Stimulated activated CD4-positive, alpha-beta T cell treated with anti-CD3 and anti-CD28 coated beads, Interleukin-4, amount 100 ng/mL, for 1 hour (primary cell): ENCODE measurements at places on chromosomes 12 and 14.

GRCh38 chr12:48556631-48557030 lies 13.2 kb downstream of the LALBA start:
- no peak for DNase-seq

- no peak for DNase-seq
Measured at GRCh38 chr14:81311778-81312177, 88.3 kb downstream of the STON2 start.

DNA sequence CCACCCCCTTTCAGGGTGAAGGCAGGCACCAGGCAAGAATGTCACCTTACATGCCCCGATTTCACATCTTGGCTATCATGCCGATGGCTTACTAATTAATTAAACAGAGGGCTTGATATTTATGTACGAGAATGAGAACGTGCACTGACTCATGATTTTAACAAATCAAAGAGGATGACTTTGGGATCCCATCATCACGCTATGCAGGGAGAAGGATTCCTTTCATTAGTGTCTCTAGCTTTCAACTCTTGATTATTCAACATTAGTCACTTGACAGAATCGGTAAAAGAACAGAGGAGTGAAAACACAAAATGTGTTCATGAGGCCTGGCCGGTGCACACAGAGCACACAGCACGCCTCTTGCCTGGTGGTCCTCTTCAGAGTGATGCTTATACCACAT lies 80.6 kb downstream of the PRKAB1 start:
- DNase-seq = no peak

DNA sequence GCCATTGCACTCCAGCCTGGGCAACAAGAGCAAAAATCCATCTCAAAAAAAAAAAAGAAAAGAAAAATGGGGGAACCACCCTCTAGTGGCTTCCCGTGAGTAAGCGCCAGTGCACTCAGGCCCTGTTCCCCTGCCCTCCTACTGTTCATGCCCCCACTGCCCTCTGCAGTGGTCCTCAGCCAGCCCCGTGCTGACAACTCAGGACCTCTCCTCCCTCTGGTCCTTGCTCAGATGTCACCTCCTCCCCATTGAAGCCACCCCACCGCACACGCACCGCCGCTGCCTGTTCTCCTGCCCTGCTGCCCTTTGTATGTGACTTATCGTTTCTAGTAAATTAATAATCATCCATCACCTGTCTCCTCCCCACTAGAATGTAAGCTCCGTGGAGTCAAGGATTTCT lies 58.8 kb upstream of the DYNC1H1 start:
- no peak for DNase-seq

- DNase-seq = no peak
Measured at GRCh38 chr14:48615618-48616017, 940.2 kb upstream of the MDGA2 start.

DNA sequence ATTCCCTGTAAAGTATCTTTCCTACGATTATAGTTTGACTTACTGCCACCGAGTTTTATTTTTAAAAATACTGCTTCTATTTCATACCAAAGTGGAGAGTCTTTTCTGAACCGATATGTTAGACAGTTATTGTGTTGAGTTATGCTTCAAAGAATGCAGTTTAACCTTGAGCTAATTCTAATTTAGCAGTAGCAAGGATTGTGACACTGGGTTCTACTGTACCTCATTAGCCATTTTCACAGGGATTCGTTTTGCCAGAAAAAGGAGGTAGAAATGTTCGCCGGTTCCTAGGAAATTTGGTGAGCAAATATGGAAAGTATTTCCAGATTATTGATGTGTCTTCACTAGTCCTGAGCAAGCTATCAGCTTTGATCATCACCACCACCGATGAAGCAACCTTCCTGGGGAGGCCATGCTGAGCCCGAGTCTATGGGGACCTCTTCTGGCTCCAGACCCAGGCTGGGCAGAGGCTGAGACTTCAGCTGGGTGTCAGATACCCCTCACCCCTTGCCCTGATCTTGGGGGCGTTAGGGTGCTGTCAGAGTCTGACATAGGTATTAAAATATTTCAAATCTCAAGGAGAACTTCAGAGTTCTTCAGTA lies 13.6 kb downstream of the GLRX5 start:
- no peak for DNase-seq

GRCh38 chr12:56720731-56721151 lies 4.4 kb downstream of the NACA start:
- DNase-seq = no peak

DNA sequence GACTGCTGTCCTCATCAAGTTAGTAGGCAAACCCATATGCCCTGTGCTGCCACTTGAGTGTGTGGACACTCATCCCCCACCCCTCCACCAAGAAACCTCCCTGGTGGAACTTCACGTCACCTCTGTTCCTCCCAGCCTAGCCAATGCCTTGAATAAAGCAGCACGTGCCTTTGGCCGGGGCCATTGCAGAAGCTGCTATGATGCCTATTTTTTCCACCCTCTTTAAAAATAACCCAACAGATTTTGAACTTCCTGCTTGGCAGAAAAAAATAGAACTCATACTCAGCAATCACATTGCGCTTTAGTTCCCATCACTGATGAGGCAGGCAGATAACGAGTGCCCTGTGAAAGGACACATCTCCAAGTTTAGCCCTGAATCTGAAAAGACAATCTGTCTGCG lies 23.1 kb upstream of the PWP1 start:
- DNase-seq = no peak

GRCh38 chr14:69326611-69327010 lies 66.7 kb downstream of the GALNT16 start:
- DNase-seq = no peak

DNA sequence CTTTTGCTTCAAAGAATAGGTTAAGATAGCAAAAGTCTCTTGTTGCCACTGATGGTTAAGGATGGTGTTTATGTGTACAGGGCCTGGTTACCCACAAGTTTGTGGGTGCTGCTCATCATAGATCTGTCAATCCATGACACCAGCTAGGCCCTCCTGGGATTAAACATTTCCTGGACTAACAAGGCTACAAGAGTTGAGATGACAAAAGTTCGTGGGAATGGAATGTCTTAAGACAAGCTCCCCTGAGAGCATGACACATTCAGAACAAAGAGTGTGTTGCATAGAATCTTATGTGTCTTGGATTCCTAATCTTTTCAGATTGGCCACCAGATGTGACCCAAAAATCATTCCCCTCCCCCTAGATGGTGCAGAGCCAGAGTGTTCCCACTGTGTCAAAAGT lies 592.5 kb upstream of the USP15 start:
- no peak for DNase-seq

DNA sequence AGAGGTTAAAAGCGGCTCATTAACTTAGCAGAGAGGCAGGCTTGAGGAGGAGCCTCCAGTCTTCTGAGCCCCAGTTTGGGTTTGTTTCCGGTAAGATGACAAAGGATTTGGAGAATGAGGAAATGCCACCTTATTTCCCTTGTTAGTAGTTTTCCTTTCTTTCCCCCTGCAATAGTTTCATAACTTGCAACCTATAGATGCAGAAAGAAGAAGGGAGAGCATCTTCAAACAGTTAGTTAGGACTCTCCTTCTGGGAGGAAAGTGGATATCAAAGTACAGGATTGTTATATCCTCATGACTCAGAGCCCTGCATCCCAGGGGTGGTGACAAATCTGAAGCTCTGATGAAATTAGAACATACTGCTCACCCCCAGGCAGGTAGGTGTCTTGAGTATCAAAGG lies 180.7 kb upstream of the SLC38A2 start:
- DNase-seq = no peak

DNA sequence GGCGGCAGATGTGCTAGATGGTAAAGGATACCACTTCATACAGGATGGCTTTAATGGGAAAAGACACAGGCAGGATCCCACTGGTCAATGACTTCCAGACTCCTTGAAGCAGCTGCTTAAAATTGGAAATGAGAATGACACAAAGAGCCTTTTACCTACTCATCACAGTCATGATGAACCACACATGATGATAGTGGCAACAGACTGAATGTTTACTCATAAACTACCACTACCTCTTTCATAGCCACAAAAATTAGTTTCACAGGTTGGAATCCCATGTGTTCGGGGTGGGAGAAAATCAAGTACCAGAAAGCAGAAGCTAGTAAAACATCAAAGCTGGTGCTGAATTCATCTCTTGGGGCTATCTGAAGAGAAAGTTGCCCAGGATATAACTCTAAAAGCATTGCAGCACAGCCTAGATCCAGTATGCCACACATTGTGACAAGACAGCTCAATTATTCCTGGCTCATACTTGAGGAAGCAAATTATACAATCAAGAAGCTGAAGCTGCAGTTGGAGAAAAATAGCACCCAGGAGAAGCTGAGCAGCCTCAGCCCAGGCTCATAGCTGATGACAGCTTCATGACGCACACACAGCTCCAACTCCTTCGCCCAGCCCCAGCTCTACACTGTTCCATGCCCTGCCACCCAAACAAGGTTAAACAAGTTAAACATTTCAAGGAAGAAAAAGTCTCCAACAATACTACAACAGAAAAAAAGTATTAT lies 29.0 kb upstream of the C12orf50 start:
- DNase-seq = no peak
